ENCODE measurements at places on chromosomes 5 and 9. TPM values are rescaled to one million over a fixed set of nuclear protein-coding genes. Genes with fewer than 3 reads are reported as not detected.

Gene FST
- 26.2 TPM for polyA plus RNA-seq

DNA sequence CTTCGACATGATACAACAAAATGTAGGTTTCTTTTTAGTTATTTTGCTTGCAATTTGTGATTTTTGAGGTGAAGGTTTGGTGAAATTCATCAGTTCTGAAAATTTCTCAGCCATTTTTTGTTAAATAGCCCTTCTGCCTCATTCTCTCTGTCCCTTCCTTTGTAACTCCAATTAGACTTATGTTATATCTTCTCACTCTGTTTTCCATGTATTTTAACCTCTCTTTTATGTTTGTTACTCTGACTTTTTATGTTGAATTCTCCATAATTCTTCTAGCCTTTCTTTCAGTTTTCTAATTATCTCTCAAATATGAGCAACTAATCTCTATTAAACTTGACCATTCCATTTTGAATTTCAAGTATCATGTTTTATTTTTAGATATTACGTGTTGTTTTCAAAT is 172.2 kb upstream of the VCAN start:
- DNase-seq, result no peak

- no peak for DNase-seq
Measured at GRCh38 chr5:15600035-15600434, 100.1 kb downstream of the FBXL7 start.

Gene NPR3
- polyA plus RNA-seq, result 16.3 TPM

- no peak for DNase-seq
Measured at GRCh38 chr9:93906195-93906880, 48.8 kb downstream of the BARX1 start.

Gene SLC6A3
- not detected for polyA plus RNA-seq

GRCh38 chr5:146345578-146346366 is 7.1 kb downstream of the POU4F3 start:
- DNase-seq, result no peak

Gene NR3C1
- 57.3 TPM for polyA plus RNA-seq

Gene NOXA1
- polyA plus RNA-seq, result 2.2 TPM

GRCh38 chr5:147760086-147760875 is 22.2 kb downstream of the JAKMIP2 start:
- no peak for DNase-seq

Gene TTC23L
- 0.34 TPM for polyA plus RNA-seq

GRCh38 chr5:141478321-141478945 is 2.7 kb downstream of the PCDHGC3 start:
- DNase-seq, result no peak

Gene PCDHGB7
- 7.0 TPM for polyA plus RNA-seq

GRCh38 chr9:121686930-121687541 is 35.6 kb downstream of the DAB2IP start:
- no peak for DNase-seq

DNA sequence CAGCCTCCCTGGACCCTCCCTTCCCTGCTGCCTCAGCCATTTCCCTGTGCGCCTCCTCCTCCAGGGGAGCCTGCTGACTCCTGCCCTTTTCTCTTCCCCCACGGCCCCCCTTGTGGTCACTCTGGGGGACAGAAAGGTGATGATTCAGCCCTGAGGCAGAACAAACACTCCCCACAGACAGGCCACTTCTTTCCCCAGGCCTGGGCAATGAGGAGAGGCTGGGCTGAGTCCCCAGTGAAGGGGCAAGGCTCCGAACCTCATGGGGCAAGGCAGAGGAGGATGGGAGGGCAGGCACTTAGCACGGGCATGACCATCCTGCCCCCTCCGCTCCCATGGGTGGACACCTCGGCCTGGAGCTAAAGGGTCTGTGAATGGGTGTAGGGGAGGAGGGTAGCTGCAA is 21.0 kb downstream of the CSF1R start:
- DNase-seq, result no peak

Gene C9orf50
- polyA plus RNA-seq, result 0.23 TPM

DNA sequence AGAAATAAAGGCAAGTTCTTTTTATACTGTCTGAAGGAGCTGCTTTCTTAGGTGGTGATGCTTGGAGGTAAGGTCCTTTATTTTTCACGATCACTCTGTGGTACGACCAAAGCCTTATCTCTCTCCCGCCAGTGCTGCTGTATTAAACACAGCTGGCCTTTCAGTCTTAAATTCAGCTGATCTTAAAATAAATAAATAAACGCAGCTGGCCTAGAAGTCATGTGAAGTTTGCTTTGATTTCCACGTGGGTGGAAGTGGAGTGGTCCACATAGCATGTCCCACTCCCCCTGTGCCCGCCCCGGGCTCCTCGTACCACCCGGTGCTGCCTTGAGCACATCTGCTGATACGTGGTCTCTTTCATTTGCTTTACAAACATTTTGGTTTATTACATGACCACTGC is 260.4 kb downstream of the FANCC start:
- DNase-seq, result no peak

Gene PHYHD1
- polyA plus RNA-seq, result 51.5 TPM

GRCh38 chr5:42720251-42720650 is 36.4 kb upstream of the CCDC152 start:
- DNase-seq, result no peak

- DNase-seq, result no peak
Measured at GRCh38 chr9:135240222-135240621, 152.8 kb downstream of the OLFM1 start.

DNA sequence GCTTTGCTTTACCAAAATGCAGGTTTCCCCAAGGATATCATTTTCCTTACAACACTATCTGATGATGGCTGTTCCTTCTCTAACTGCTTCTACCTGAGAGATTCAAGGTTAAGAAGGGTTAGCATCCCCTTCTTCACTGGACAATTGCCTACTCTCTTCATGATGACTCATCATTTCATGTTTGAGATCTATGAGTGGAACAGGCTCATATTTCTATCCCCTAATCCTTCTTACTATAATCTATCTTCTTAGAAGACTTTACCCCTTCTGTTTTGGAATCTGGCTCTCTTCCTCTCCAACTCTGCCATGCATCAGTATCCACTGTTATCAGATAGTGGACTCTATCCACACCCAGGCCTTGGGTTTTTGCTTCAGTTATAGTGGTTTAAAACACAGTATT is 54.3 kb downstream of the NR3C1 start:
- no peak for DNase-seq

- DNase-seq, result no peak
Measured at GRCh38 chr9:121491111-121491510, 8.5 kb downstream of the GGTA1 start.

Gene ARL10
- 12.2 TPM for polyA plus RNA-seq

DNA sequence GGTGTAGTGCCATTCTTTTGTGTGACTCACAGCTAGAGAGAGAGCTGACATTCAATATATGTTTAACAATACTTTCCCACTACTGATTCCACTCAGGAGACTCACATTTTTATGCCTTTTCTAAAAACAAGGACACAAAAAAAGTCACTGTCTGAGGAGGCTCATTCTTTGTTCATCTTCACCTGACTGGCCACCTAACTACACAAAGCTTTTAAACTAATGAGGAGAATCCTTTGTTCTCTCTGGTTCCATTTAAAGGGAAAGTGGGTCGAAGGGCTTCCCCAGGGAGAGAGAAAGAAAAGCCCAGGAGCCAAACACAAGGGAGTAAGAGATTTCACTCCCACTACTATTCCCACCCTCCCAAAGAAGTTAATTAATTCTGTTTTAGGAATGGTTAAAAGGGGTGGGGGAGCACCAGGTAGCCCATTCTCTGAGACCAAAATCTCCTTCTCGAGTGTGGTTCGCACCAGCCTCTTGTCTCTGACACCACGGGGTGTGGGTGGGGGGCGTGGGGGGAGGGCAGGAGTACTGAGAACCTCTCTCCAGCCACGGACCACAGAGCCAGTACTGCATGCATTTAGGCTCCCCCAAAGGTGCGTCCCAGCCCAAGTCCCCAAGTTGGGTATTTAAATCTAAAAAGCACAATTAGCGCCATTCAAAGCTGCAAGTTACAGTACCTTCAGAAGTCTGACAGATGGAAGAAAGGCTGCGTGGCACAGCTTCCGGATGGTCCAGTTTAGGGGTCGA is 747 bp downstream of the TRPM3 start:
- DNase-seq, result no peak

Gene MACIR
- polyA plus RNA-seq, result 13.3 TPM

Gene TAF11L5
- polyA plus RNA-seq, result not detected

- DNase-seq, result no peak
Measured at GRCh38 chr5:39368116-39368515, 3.8 kb upstream of the C9 start.

Gene EIF4E1B
- polyA plus RNA-seq, result not detected

DNA sequence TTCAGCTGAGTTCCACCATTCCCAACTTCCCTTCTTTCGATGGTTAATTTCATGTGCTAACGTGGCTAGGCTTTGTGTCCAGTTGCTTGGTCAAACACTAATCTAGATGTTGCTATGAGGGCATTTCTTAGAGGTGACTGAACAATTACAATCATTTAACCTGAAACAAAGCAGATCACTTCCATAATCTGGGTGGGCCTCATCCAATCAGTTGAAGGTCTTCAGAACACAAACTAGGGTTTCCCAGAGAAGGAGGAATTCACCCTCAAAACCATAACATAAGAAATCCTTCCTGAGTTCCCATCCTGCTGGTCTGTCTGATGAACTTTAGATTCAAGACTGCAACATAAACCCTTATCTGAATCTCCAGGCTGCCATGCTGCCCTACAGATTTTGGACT is 2381.7 kb downstream of the MAT2B start:
- DNase-seq, result no peak

Data from forelimb muscle (tissue), 1 donor.